ENCODE measurements at places on chromosomes 3 and 15. TPM values are rescaled to one million over a fixed set of nuclear protein-coding genes. Genes with fewer than 3 reads are reported as not detected.

Gene LTF
- polyA plus RNA-seq, result 38.0 TPM

Gene SUSD5
- under 0.01 TPM for polyA plus RNA-seq

Gene MESP2
- 1.3 TPM for polyA plus RNA-seq

Gene DLL4
- polyA plus RNA-seq, result 3.6 TPM

Gene INO80
- 17.9 TPM for polyA plus RNA-seq

Gene HTR3D
- polyA plus RNA-seq, result not detected

Measured in sigmoid colon (tissue), 7 donors.